CD4-positive, alpha-beta T cell treated with Interleukin-4 for 1 hour (primary cell): ENCODE measurements at places on chromosomes 12 and 14.

DNA sequence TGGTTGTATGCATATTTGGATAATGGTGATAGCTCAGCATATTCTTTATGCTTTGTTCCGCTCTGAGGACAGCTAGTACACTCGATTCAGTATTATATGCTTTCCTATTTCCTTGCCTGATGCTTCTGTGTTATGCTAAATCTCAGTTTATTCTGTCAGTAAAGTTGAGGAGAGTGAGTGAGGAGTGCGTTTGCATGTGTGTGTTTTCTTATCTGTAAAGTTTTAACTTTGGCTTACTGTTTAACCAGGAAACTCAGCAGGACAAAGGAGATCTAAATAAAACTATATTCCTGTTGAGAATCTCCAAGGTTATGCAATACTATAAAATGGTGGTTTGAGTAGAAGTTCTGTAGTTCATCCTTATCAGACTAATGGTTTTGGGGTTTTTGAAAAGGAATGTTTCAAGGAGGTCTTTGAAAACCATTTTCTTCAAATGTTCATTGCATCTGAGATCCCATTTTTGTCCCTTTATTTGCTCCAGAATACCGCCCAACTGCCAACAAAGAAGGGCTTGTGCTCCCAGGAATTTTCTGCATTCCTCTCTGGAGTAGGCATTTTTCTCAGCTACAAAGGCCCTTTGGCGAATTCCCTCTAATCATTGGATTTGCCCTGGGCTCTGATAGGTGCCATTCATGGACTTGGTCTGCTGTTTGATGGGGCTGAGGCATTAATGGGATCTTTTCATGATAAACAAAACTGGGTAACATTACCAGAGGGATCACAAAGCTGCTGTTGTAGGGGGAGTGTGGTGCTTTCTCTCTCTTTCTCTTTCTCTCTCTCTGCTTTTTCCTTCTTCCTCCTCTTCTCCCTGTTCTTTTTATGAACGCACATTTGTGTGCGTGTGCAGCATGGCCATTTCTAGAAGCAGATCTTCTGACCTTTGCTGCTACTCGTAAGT is 71.7 kb downstream of the HMGA2 start:
- DNase-seq, result no peak

DNA sequence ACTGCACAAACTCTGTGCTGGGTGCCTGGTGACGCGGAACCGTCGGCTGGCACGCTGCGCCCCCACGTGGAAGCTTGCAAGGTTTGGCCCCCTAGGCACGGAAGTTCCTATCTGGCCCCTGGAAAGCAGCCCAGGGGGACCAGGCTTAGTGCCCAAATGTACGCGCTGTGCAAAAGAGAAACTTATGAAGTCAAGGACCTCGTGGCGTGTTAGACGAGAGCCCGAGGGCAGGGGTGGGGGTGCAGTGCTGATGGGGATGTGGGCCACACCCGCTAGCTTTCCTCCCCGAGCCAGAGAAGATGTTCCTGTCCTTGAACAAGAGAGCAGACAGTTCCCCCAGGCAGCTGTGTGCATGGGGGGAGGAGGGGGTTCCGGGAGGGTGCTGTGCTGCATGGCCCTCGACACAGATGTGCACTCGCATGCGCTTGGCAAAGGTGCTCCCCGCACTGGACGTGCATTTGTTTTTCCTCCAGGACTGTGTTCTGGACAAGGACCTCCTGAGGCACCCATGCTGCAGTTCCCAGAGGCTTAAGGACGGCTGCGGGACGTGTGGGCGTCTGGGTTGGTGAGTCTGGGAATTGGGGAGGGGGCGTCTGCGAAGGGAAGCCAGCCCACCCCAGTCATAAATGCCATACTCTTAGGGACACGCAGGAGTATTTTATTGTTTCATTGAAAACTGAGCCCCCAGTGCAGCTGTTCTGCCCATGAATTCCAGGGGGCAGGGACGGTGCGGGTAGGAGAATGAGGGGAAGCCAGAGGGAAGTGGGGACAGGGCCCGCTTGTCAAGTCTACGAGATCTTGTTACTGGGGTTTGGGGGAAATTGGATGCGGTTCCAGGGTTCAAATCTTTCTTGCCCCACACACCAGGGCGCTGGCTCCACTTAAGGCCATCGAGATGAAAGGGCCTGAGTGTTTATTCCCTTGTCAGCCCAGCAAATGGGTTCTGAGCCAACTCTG is 80.0 kb downstream of the NTF3 start:
- no peak for DNase-seq

DNA sequence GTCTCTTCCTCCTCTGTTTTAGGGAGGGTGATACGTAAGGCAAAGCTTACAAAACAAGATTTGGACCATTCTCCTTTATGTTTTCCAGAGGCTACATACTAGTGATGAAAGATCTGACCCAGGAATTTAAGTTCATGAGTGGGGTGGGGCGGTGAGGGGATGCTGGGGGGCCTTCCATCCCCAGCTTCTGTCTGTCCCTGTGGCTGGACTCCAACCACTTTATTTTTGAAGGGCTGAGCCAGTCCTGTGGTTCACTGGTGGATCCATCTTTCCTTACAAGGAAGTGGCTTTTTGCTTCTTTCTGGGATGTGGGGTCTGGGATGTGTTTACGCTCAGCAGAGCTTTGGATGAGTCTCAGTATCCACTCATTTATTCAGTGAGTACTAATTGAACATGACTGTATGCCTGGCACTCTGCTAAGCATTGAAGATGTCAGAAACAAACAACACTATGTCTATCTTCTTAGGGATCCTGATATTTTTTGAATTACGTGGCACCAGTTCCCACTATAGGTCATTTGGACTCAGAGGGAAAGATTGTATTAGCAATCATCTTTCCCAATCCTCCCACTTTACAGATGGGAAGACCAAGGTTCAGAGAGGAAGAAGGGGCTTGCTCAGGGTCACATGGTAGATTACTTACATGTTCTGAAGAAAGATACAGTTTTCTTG is 291.8 kb upstream of the TBX3 start:
- no peak for DNase-seq

GRCh38 chr12:48996794-48997718 is 2.1 kb downstream of the DDN start:
- DNase-seq, result peak; percentile 75

DNA sequence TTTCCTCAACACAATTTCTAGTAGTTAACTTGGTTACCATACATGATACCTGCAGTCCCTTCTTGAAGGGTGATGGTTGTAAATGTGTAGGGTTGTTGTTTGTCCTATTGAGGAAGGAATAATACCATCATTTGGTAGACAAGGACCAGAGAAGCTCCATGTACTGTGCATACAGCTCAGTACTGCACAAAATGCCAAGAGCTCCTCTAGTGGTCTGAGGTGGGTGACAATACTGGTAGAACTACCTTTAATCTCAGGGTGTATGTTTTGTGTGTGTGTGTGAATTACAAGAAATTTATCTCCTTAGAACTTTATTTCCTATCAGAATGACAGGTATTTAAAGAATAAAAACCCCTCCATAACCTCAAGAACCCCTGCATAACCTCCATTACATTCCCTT is 575.3 kb downstream of the TMTC2 start:
- DNase-seq, result no peak

GRCh38 chr12:41920355-41920754 is 224.3 kb downstream of the GXYLT1 start:
- DNase-seq, result no peak

GRCh38 chr12:24293549-24293948 is 344.1 kb upstream of the SOX5 start:
- DNase-seq, result no peak

GRCh38 chr12:119721306-119721705 is 53.4 kb downstream of the PRKAB1 start:
- DNase-seq, result no peak

DNA sequence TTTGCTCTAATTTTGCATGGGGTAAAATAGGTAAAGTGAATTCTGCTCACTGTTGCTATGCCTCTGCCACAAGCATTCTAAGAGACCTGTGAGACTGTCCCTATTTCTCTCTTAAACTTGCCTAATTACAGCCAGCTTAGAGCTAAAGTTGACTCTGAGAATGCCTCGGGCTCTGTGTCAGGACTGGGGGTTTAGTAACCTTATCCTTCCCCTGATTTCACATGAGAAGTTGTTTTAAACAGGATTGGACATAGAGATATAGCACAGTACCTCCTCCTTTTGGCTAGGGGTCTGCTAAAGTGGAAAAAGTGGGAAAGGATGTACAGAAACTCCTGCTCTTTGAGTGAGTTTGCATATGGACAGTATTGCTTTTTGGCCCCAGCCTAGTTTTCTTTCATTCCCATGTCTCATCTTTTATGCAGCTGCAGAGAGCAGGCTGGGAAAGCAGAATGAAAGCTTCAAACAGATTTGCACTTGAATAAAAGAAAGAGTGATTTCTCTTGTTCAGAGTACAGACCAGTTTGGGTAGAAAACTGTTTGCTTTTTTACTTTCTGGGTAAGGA is 122.0 kb downstream of the RAD51B start:
- DNase-seq, result no peak

DNA sequence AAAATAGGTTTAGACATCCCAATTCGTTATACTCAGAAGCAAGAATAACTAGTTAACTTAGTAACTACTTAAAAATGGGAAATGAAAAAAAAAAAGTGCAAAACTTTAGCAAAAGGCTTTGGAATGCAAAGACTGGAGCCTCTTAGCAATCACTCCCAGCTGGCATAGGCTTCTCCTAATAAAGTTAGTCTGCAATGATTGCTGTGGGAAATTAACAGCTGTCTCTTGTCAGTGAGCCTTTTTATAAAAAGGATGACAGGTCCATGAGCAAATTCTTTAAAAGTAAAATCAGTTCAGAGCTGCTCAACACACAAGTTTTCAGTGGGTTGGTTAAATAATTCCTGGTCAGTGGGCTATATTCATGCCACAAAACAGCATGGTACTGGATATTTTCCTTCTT is 7.4 kb upstream of the SYCP3 start:
- no peak for DNase-seq

DNA sequence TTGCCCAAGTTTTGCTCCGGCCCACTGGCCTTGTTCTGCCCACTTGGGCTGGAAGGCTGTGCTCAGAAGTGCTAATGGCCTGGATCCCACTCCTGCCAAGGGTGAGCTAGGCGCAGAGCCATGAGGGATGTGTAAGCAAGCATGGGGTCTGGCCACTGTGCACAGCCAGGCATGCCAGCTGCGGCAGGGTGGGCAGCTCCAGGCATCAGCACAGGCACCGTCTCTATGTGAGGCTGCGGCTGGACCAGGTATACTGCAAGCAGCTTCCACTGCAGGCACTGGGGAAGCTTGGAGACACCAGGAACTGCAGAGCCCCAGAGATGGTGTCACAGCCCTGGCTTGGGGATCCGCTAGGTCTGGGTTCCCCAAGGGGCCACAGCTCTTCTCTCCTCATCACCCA is 264.9 kb downstream of the LRIG3 start:
- no peak for DNase-seq

DNA sequence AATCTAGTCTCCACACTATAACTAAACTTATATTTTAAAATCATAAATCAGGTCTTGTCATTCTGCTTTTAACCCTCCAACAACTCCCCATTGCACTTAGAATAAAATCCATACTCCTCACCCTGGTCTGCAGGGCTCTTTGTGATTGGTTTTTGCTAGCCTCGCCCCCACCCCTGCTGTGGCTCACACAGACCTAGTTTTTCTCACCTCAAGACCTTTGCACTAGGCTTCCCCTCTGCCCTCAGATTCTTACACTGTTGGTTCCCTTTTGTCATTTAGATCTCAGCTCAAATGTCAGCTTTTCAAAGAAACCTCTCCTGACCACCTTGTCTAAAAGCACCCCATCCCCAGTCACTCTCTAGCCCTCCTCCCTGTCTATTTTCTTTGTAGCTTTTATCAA is 10.7 kb upstream of the LHX5 start:
- DNase-seq, result no peak

- no peak for DNase-seq
Observed at GRCh38 chr12:10366875-10367274, 23.0 kb downstream of the KLRK1 start.

DNA sequence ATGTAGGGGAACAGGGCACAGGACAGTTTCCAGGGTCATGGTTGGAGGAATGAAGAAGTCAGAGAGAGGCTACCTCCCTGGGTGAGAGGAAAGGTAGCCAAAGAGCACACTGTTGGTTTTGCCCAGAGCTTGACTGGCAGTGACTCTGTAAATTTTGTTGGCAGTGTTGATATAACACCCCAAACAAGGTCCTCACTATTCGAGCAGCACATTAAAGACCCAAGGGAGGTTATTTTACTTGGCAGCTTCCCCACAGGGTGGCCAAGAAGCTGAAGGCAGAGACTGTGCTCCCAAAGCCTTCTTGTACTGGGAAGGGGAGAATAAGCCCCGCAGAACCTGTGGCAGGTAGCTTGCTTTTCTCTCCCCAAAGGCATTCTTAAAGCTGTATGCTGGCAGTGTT is 40.6 kb downstream of the WSCD2 start:
- no peak for DNase-seq

DNA sequence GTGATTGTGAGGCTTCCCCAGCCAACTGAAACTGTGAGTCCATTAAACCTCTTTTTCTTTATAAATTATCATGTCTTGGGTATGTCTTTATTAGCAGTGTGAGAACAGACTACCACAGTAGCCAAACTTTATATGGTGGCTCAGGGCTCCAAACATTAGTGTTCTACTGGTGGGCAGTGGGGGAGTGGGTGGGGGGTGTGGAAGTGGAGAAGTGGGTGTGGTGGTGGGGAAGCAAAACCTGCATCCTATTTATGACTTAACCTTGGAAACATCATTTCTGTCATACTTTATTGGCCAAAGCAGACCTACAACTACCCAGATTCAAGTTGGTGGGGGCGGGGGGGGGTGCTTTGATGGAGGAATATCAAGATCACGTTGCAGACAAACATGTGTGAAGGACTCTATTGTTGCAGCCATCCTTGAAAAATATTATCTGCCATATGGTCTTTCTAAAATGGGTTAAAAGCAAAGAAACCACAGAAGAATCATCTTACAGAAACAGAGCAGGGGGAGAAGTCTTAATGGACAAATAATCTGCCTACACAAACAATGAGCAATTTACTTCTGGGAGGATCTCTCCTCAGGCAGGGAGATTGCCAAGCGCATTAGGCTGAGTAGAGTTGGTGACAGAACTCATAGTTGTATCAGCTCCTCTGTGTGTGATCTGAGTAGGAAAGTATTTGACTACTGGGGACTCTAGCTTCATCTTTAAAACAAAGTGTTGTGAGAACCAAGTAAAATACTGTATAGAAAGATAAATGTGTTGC is 1.4 kb upstream of the PWP1 start:
- no peak for DNase-seq

DNA sequence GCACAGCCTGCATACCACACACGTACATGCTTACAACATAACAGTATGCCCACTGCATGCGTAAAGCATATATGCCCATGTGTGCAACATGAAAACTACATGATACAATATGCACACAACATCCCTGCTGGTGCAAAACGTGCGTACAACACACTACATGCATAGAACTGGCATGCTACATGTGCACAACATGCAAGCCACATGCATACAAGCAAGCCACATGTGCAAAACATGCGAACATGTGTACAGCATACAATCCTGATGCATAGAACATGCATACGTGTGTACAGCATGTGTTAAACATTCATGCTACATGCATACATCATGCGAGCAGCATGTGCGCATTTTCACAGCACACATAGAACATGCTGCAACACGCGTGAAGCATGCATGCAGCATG is 8.4 kb upstream of the TMTC1 start:
- no peak for DNase-seq

- DNase-seq, result no peak
Observed at GRCh38 chr12:115859231-115859630, 418.3 kb downstream of the MED13L start.
